ENCODE measurements at places on chromosomes 5 and 9.

- peaks cover 35% of the 10 kb centered on the region for H3K4me1 ChIP-seq
- H3K4me3 ChIP-seq = peak overlapping the region; percentile 86
- peaks cover 8% of the 10 kb centered on the region for H3K27me3 ChIP-seq
- no peak for DNase-seq
- H3K27ac ChIP-seq = peak overlapping the region; percentile 93
These were observed 1.6 kb downstream of the TDRD7 start for GRCh38 chr9:97413462-97413861.

GRCh38 chr5:54895816-54896341, 89.5 kb downstream of the ESM1 start:
- no peak for DNase-seq
- peak overlapping the region; percentile 62 for H3K4me3 ChIP-seq
- peaks cover 50% of the 10 kb centered on the region for H3K27me3 ChIP-seq
- no peaks in the 10 kb centered on the region for H3K36me3 ChIP-seq
- H3K27ac ChIP-seq = peak overlapping the region; percentile 11

GRCh38 chr5:26121338-26121737, 917.0 kb downstream of the CDH9 start:
- no peak overlapping the region for H3K27ac ChIP-seq
- no peaks in the 10 kb centered on the region for H3K27me3 ChIP-seq
- H3K36me3 ChIP-seq = no peaks in the 10 kb centered on the region

DNA sequence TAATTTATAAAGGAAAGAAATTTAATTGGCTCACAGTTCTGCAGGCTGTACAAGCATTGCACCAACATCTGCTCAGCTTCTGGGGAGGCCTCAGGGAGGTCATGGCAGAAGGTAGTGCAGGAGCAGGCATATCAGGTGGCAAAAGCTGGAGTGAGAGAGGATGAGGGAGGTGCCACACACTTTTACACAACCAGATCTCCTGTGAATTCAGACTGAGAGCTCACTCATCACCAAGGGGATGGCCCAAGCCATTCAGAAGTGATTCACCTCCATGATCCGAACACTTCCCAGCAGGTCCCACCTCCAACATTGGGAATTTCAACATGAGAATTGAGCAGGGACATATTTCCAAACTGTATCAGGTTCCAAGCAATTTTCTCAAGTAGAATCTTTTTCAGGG, 84.7 kb upstream of the BRINP1 start:
- no peak overlapping the region for H3K4me3 ChIP-seq
- H3K4me1 ChIP-seq = no peaks in the 10 kb centered on the region

DNA sequence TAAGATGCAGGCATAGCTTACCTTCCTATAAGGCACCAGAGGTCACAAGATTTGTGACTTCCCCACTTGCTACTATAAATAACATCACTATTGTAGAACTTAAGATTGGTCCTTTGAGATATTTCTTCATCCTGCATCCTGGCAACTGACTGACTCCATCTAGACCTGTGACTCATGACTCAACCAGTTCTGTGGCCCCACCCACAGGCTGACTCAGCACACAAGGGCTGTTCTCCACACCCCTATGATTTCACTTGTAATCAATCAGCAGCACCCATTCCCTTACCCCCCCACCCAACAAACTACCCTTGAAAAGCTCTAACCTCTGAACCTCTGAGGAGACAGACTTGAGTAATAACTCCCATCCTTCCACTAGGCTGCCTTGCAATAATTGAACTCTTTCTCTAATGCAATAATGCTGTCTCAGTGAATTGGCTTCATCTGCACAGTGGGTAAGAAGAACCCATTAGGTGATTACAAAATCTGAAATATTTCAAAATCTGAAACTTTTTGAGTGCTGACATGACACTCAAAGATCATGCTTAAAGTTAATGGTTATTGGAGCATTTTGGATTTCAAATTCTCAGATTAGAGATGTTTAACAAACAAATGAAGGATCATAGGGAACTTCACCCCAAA, 296.7 kb downstream of the ARL15 start:
- no peak for DNase-seq
- H3K36me3 ChIP-seq = peaks cover 3% of the 10 kb centered on the region
- H3K27ac ChIP-seq = no peak overlapping the region
- no peak overlapping the region for H3K4me3 ChIP-seq
- no peaks in the 10 kb centered on the region for H3K27me3 ChIP-seq

GRCh38 chr5:126552614-126553013, 42.4 kb downstream of the ALDH7A1 start:
- peaks cover 4% of the 10 kb centered on the region for H3K36me3 ChIP-seq
- no peak overlapping the region for H3K27ac ChIP-seq
- H3K4me1 ChIP-seq = no peaks in the 10 kb centered on the region
- no peak for DNase-seq
- no peaks in the 10 kb centered on the region for H3K27me3 ChIP-seq

DNA sequence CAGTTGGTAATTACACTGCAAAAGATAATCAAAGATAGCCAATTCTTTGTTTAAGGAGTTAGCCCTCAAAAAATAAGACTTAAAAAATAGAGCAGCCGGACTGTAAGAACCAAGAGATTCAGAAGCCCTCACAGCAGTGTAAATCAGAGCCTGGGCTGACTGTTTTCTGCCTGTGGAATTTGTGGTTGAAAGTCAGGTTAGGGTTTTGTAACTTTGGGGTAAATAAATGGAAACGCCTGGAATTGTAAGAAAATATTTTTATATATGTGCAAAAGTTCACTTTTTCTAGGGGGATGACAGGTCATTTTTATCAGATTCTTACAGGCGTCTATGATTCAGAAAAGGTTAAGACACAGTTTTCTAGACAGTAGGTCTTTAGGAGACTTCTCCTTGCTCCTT, 35.6 kb downstream of the KLHL3 start:
- H3K27me3 ChIP-seq = no peaks in the 10 kb centered on the region
- DNase-seq = no peak
- H3K4me3 ChIP-seq = no peak overlapping the region
- H3K4me1 ChIP-seq = peaks cover 15% of the 10 kb centered on the region

DNA sequence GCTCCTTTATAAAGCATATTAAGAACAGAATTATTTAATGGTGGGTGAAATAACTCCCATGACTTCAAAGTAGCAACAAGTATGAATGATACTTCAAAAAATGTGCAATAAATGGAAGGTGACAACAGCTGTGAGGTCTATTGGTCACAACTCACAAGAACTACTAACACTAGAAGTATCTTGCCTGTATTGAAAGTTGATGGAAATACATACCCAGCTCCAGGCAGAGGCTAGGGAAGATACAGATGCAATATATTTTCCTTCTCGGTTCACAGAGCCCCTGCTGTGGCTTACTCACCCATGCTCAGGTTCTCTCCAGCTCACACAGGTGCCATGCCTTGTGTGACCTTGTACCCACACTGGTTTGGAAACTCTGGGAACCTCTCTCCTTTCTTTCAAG, 133.8 kb downstream of the LIFR start:
- H3K27me3 ChIP-seq = peaks cover 34% of the 10 kb centered on the region
- no peak overlapping the region for H3K27ac ChIP-seq
- no peak overlapping the region for H3K4me3 ChIP-seq
- H3K4me1 ChIP-seq = no peaks in the 10 kb centered on the region
- no peaks in the 10 kb centered on the region for H3K36me3 ChIP-seq

DNA sequence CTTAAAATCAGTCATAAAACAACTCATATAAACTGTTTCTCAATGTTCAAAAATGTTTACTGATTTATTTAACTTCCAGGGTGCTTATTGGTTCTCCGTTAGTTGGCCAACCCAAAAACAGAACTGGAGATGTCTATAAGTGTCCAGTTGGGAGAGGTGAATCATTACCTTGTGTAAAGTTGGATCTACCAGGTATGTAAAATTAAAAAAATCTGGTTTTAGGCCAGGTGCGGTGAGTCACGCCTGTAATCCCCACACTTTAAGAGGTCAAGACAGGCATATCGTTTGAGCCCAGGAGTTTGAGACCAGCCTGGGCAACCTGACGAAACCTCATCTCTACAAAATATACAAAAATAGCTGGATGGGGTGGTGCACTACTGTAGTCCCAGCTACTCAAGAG, 73.7 kb downstream of the ITGA1 start:
- DNase-seq = no peak
- H3K27me3 ChIP-seq = no peaks in the 10 kb centered on the region
- H3K27ac ChIP-seq = no peak overlapping the region
- H3K4me3 ChIP-seq = no peak overlapping the region
- no peaks in the 10 kb centered on the region for H3K4me1 ChIP-seq
- H3K36me3 ChIP-seq = peaks cover 4% of the 10 kb centered on the region

DNA sequence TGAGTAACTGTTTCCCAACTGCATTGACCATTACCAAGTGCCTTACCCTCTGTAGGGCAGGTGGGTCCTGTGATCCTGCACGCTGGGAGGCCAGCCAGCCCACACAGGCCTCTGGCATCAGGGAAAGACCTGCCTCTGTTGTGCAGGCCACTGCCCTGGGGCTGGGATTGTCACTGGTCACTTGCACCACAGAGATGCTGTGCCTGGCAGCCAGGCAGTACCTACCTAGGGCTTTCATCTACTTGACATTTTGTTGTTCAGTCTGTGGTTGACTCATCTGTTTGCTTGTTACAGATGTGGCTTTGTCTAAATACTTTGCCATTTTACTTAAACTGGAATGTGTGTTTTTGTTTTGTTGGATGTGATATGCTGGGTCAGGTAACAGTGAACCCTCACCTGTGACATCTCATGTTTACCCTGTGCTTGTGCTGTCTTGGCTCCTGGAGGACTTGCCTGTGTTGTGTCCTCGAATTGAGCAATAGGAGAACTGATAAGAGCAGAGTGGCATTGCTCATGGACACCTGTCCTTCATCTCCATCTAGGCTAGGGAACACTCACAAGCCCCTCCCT, 32.8 kb downstream of the SECISBP2 start:
- peaks cover 91% of the 10 kb centered on the region for H3K36me3 ChIP-seq
- no peaks in the 10 kb centered on the region for H3K27me3 ChIP-seq
- no peak for DNase-seq
- H3K27ac ChIP-seq = peak overlapping the region; percentile 86
- H3K4me1 ChIP-seq = peaks cover 14% of the 10 kb centered on the region

GRCh38 chr5:89308606-89309040, 425.6 kb upstream of the MEF2C start:
- no peak for DNase-seq
- H3K36me3 ChIP-seq = no peaks in the 10 kb centered on the region
- H3K4me3 ChIP-seq = no peak overlapping the region
- no peak overlapping the region for H3K27ac ChIP-seq
- no peaks in the 10 kb centered on the region for H3K4me1 ChIP-seq

DNA sequence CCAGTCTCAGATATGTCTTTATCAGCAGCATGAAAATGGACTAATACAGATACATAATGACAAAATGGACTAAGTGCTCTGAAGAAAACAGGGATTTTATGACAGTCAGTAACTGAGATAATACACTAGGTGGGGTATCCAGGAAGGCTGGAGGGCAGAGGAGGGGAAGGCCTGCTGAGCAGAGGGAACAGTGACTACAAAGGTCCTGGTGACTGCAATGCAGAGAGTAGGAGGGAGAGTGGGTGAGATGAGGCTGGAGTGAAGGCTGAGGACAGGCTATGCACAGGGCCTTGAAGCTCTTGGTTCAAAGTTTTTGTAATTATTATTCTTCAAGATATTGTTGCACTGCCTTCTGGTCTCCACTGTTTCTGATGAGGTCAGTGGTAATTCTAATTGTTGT, 4.9 kb downstream of the ACOT12 start:
- DNase-seq = no peak
- no peak overlapping the region for H3K4me3 ChIP-seq

GRCh38 chr5:67287510-67288268, 91.1 kb upstream of the CD180 start:
- no peak for DNase-seq
- no peaks in the 10 kb centered on the region for H3K36me3 ChIP-seq
- no peaks in the 10 kb centered on the region for H3K27me3 ChIP-seq
- H3K4me3 ChIP-seq = no peak overlapping the region

- no peak overlapping the region for H3K27ac ChIP-seq
- no peaks in the 10 kb centered on the region for H3K27me3 ChIP-seq
- H3K4me3 ChIP-seq = no peak overlapping the region
- H3K4me1 ChIP-seq = no peaks in the 10 kb centered on the region
- DNase-seq = no peak
These were observed 59.1 kb downstream of the DEPDC1B start for GRCh38 chr5:60640901-60641300.

- peak overlapping the region; percentile 96 for H3K27ac ChIP-seq
- peaks cover 40% of the 10 kb centered on the region for H3K36me3 ChIP-seq
- DNase-seq = no peak
- peak overlapping the region; percentile 93 for H3K4me3 ChIP-seq
These were observed 684 bp upstream of the JMY start for GRCh38 chr5:79235261-79235633.

GRCh38 chr5:67341478-67341877, 144.9 kb upstream of the CD180 start:
- peaks cover 12% of the 10 kb centered on the region for H3K27me3 ChIP-seq
- H3K36me3 ChIP-seq = no peaks in the 10 kb centered on the region
- no peak for DNase-seq
- H3K4me3 ChIP-seq = no peak overlapping the region

GRCh38 chr5:42148813-42149212, 223.7 kb downstream of the FBXO4 start:
- no peak overlapping the region for H3K27ac ChIP-seq
- H3K4me3 ChIP-seq = no peak overlapping the region
- no peak for DNase-seq
- no peaks in the 10 kb centered on the region for H3K36me3 ChIP-seq
- H3K4me1 ChIP-seq = no peaks in the 10 kb centered on the region
- H3K27me3 ChIP-seq = no peaks in the 10 kb centered on the region

DNA sequence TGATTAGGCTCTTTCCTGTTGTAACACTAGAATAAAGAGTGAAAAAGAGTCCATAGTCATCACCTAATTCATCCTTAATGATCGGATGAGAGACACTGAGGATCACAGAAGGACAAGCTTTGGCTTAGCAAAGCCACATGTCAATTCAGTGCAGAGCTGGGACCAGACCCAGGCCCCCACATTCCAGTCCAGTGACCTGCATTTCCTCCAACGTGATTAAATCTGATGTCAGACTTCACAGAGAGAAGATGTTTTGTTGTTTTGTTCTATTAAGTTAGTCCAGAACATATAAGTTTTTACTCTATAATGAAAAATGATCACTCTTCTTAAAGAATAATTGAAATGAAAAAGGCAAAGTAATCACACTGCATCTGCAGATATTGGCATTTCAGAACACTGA, 377.9 kb upstream of the PAPPA start:
- H3K4me3 ChIP-seq = no peak overlapping the region
- no peak overlapping the region for H3K27ac ChIP-seq
- no peaks in the 10 kb centered on the region for H3K36me3 ChIP-seq
- H3K27me3 ChIP-seq = no peaks in the 10 kb centered on the region

- no peak for DNase-seq
- H3K36me3 ChIP-seq = peaks cover 3% of the 10 kb centered on the region
- no peaks in the 10 kb centered on the region for H3K27me3 ChIP-seq
- H3K27ac ChIP-seq = peak overlapping the region; percentile 30
These were observed 151.7 kb downstream of the SNX18 start for GRCh38 chr5:54669285-54669684.
